Left ventricle myocardium inferior (tissue), 1 donor: ENCODE measurements at places on chromosomes 11 and 22. TPM values are rescaled to one million over a fixed set of nuclear protein-coding genes. Genes with fewer than 3 reads are reported as not detected.

- DNase-seq = no peak
Observed at GRCh38 chr11:43575913-43576310, 104.6 kb upstream of the HSD17B12 start.

Gene LINC01488
- 0.38 TPM for total RNA-seq

DNA sequence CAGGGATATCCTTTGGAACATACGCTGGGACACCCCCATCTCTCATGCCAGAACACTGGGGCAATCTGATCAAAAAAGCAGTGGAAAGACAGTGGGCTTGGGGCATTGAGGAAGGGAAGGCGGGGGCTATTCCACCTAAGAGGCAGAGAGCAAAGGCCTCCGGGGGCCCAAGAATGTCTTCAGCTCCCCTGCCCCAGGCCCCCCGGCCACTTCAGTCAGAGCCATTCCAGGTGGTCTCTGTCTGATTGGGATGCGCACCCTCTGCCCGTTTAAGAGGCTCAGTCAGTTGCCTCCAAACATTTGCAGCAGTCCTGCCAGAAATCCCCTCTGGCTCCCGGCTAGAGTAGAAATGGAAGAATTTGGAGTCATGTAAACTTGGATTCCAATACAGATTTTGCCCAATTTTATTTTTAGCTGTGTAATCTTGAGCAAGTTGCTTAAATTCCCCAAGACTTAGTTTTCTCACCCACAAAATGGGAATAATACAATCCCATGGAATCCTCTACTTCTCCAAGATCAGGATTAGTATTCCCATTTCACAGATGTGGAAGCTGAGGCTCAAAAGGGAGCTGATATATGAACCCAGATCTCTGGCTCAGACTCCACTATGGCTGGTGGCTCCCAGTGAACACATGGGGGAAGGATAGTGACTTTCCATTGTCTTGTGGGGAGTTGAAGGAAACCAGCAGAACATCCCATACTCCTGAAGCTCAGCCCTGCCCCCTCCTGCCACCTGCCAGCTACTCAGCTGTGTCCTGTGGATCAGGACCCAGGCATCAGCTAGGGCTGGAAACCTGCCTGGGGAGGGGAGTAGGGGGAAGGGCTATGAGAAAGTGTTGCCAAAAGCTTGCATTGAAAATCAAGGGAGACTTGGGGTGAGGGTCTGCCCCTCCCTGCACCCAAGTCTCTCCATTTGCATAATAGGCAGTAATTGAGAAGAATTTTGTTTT lies 6.1 kb upstream of the WNT11 start:
- DNase-seq = no peak

- DNase-seq = no peak
Observed at GRCh38 chr11:133516845-133517244, 15.5 kb downstream of the OPCML start.

DNA sequence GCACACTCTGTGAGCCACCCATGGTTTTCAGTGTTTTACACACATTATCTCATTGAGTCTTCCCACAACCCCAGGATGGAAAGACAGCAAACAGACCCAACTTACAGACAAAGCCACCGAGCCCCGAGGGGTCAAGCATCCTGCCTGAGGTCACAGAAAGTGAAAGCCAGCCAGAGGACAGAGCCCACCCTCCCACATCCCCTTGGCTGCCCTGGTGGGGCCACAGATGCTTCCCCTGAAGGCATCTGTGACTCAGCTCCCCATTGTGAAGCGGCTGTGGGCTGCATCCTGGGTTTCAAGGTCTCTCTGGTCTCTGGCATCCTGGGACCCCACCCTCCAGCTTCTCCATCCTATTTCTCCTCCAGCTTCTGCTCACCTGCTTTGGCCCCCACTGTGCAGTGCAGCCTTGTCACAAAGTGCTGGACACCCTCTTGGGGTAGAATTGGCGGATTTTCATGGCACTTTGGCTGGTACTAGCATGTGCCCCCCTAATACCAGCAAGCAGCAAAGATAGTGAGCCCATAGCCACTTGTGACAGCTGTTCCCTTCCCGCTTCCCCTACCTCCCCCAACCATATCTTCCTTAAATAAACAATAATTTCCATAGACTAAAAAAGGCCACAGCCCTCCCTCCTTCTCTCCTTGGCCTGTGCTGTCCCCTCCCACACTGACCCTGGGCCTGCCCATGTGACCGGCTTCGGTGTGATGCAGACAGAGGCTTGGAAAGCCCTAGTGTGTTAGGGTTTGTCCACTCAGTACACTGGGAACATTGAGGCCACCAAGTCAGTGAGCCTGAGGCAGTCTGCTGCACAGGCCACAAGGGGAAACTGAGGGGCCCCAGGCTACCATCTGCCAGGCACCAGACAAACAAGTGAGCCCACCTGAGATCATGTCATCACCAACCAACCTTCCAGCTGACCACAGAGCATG lies 53.9 kb upstream of the SHISAL1 start:
- DNase-seq = no peak

Gene PATE4
- not detected for total RNA-seq

Gene UPB1
- 1.1 TPM for total RNA-seq

GRCh38 chr11:106177311-106177710 lies 99.8 kb downstream of the AASDHPPT start:
- no peak for DNase-seq

DNA sequence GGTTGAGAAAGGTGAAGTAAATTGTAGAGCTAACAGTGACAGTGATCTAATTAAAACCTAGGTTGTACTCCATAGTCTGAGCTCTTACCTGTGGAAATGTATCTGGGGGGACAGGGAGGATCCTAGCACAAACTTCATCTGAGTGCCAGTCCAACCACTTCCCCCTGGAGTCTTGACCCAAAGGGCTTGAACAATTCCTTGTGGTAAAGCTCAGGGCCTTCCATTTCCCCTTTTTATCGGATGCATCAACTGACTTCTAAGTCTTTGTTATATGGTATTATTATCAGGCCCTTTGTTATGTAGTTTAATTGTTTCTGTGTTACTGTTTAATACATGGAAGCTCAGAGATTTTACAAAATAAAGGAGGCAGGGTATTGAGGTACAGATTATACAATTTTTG lies 140.2 kb upstream of the SESN3 start:
- no peak for DNase-seq
